Activated CD8-positive, alpha-beta memory T cell treated with anti-CD3 and anti-CD28 coated beads, Interleukin-2, amount 10 ng/mL, durations not matched to agents 7 days and 5 days (primary cell): ENCODE measurements at places on chromosomes 1 and 21.

GRCh38 chr1:238143038-238143437 is 252.3 kb upstream of the ZP4 start:
- DNase-seq = no peak

DNA sequence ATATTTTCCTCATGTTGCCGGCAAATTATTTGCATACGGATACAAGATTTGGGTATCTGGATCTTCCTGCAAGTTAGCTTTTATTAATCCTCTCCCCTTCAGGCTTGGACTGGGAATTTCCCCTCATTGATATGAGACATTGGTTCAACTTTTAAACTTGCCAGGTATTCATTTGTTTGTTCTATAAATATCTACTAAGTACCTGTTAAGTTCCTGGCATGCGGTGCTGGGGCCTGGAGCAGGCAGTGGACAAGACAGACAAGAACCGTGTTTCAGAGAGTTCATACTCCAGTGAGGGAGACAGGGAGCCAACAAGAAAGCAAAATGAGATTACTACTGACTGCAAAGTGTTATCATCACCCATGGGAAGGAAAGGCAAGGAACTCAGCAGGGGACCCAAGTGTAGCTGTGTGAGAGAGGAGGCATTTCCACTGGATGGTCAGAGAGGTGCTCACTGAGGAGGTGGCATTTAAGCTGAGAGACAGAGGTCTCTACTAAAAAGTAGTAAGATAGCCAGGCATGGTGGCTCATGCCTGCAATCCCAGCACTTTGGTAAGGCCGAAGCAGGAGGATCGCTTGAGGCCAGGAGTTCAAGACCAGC is 39.1 kb upstream of the FHAD1 start:
- DNase-seq = no peak

DNA sequence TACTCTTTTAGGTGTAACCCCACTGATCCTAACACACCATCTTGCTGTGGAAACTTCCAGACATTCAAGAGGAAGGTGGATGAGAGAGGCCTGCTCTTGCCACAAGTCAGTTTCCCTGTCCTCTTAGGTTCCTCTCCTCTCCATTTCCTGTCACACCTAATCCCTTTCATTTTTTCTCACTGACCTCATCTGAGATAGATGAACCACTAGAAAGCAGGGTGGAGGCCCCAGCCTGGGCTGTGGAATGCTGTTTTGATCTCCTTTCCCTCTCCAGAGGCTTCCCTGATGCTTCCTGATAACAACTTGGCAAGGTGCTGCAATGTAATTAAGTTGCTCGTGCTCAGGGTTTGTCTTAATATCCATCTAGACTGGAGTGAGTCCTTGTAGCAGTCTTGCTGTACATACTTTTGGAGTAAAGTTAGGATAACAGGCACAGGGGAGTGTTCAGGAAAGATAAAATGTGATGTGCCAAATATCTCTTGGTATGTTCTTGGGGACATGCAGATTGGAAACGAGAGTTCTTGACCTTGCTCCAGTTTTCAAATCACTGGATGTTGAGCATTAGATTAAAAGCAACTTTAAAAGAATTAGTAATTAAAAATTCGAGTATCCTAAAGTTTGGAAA is 11.2 kb downstream of the LRRC42 start:
- no peak for DNase-seq

GRCh38 chr1:114468710-114469468 is 42.1 kb downstream of the TRIM33 start:
- peak; percentile 41 for DNase-seq

DNA sequence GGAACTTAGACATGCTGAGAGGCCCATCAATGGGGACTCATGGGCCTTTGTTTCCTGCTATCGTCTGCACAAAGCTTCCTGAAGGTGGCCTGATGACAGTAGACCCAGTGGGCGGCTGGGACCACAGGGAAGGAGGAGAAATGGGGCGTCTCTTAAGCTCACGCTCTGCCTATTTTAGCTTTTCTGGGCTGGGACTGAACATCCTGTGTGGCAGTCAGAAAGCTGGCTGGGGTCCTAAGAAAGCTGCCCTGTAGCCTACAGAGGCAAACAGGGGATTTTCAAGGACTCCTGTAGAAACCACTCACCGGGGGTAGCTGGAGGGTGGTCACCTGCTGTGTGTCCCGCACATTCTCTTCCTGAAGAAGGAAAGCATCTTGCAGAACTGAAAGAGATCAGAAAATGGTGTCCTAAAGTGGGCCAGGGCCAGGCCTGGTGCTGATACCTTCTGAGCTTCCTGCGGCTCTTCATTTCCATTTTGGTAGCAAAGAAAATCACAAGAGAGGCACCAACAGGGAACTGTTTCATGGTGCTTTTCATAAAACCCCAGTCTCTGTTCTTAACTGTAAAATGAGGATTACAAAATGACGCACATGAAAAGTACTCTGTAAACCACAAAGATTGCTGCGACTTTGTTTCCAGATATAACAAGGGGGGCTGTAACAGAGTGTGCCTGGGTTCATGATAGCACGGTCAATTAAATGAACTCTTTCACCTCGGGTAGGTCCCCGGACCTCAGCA is 8.6 kb downstream of the ZNF496 start:
- peak; percentile 60 for DNase-seq

DNA sequence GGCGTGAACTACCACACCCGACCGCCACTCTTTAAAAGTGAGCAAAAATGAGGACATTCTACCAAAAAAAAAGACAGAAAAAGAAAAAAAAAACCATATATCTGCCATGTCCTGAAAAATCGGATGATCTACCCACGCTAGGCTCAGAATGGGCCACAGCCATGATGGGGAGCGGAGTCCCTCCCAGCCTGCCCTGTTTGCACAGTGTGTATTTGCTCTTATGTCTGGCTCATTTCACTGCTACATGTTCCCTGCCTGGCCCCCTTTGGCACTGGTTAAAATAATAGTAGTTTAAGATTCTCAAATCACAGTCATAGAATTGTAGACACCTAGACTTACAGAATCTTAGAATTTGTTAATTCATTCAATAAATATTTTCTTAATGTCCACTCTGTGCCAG is 121.9 kb downstream of the PTPRU start:
- DNase-seq = no peak

DNA sequence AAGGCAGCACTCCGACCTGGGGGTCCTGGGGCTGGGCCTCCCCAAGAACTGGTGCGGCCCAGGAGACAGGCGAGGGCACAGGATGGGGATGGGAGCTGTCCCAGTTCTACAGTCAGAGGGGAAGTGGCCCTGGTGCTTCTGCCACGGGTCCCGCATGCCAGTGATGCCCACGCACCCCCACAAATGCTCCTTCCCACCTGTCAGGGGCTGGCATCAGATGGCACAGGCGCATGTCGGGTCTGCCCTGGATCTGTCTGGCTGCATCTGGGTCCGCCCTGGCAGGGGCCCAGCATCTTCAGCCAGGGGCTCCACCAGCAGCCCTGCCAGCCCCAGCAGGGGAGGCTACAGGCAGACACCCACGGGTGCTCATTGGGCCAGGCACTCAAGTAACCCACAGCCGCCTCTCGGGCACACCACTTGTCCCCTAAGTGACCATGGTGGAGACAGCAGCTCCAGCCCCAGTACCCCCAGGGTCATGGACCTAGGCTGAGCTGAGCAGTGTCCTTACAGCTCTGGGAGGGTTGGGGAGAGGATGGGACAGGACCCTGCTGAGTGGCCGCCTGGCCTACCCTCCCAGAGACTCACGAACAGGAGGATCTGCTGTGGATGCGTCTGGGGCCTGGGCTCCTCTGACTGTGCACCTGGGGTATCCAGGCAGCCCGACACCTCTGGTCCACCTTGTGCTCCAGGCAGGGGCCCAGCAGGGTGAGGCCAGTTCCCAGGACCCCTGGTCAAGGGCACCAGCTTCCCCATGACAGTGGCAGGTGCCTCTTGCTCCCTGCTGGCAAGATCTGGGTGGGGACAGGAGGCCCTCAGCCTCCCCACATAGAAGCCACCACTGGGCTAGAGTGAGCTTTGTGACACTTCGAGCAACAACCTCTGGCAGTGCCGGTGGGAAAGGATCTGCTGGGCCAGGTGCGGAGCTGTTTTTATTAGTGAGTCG is 5.4 kb downstream of the SMIM1 start:
- no peak for DNase-seq

DNA sequence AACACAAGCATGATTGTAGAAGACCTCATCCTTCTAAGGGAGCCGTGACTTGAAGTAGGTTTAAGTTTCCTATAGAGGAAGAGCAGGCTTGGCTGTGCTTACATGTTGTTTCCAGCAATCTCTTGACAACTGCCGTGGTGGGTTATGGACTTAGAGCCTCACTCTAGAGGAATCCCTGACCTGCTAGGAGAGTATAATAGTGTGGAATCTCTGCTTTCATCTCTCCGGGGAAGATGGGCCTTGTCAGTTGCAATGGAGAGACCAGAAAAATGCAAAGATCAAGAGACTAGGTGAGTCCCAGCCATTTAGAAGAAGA is 137.6 kb downstream of the MIS18A start:
- DNase-seq = no peak

DNA sequence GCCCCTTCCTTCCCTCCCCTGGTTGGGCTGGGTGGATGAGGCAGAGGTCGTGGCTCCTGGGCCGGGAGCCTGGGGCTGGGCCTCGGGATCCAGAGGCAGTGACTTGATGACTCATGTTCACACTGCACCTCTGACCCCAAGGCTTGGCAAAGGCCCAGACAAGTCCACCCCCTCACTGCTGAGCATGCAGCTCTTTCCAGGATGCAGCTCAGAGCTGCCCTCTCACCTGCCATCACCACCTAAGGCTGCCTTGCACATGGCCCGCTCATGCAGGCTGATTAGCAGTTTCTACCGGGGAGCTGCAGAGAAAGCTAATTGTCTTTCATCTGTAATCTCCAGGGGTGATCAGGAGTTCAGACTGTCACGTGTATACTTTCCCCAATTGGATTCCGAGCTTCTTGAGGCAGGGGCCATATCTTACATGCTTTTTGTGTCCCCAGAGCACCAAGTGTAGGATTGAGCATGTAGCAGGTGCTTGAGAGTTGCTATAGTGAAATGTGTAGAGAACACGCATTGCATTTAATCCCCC is 62.1 kb downstream of the LRRN2 start:
- DNase-seq = no peak

DNA sequence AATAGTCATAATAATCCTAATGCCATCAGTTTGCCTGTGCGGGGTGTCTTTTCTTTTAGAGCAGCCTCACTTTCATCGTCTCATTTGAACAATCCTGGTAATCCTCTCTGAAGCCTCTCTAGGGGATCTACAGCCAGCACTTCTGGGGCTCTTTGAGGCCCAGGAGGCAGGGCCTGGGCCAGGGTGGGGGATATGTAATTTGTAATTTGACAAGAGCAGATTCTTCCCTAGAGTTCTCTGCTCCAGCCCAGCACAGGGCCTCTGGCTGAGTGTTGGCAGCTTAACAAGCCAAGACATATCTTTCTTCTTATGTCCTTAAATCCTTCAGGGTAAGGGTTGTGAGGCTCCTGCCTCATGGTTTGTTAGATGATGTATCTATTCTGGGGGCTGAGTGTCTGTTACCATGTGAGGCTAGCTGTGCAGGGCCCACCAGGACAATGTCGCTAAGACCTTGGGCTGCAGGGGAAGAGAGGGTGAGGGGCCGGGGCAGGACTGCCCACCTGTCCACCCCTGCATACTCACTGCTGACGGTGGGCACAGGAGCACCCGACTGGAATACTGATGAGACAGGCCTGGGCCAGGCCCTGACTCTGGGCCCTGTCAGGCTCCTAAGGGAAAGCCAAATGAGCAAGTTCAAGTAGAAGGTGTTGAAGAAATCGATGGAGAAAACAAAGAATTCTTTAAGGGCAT is 45.3 kb upstream of the PARP1 start:
- DNase-seq = no peak

GRCh38 chr1:224846119-224846907 is 83.2 kb upstream of the DNAH14 start:
- DNase-seq = no peak

GRCh38 chr1:211635597-211636205 is 39.7 kb downstream of the NEK2 start:
- DNase-seq = no peak

GRCh38 chr1:79090985-79091384 is 84.5 kb upstream of the ADGRL4 start:
- DNase-seq = no peak

DNA sequence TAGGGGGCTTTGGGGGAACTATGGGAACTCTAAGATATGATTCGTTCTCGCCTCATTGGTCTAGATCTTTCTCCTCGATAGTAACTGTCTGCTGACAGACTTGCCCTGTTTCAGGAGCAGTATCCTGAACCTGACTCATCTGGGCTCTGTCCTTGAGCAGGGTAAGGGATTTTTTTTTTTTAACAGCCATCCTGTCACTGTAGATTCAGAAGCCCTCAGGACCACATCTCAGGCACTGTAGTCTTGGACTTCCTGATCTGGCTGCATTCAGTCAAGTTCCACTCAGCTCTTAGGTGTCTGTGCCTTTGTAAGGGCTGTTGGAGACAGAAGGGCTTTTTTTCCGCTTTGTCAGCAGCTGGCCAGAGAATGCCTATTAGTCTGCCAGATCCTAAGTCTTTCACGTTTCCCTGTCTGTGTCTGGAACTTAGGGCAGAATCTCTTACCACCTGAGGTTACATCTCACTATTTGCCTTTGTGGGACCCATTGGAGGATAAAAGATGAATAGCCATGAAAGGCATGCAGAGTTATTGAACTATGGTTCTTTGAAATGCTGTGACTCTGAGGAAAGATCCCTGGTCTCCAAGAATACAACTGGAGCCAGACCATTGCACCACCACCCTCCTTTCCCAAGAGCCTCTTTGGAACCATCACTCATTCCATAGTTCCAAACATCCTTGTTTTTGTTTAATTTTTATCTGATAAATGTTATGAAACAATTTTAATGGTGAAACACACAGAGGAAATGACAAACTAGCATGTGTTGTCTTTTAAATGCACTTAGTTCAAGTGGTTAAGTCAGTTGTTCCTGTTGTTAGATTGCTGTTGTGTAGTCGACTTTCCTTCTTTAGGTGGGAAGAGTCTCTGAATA is 49.7 kb upstream of the MACF1 start:
- DNase-seq = no peak

GRCh38 chr1:24873148-24873547 is 56.9 kb downstream of the RUNX3 start:
- no peak for DNase-seq

DNA sequence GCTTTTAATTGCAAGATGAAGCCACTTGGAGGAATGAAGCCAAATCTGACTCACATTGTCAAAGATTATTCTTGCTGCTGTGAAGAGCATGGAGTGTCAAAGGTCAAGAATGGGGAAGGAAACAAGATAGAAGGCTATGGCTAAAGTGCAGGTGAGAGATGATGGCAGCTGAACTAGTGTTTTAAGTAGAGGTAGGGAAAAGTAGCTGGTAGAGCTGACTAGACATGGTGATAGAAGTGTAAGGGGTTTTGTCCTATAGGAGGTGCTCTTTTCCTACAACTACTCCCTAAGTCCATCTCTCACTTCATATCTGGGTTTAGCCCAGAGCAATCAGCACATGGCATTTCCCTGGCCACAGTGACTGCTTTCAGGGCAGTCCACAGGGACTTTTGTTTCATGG is 11.8 kb downstream of the UBE2T start:
- peak; percentile 33 for DNase-seq

DNA sequence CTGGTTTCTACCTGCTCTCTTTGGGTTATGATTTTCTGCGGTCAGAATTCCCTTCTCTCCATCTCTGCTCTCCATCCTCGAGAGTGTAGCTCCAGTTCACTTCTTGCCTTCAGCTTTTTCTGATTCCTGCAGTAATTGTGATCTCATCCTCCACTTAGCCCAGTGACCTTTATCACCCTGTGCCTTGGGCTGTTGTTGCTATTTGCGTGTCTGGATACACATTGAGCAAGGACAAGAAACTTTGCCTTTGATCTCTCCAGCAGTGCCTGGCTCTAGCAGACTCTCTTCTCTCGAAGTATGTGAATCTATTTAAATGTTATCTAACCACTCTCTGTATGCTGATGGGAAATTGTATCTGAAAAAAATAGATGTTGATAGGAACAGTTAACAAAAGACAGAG is 76.4 kb upstream of the MARK1 start:
- no peak for DNase-seq
